ENCODE measurements at places on chromosomes 12 and 14.

GRCh38 chr12:64685050-64685449, 74.2 kb downstream of the GNS start:
- no peak for DNase-seq

DNA sequence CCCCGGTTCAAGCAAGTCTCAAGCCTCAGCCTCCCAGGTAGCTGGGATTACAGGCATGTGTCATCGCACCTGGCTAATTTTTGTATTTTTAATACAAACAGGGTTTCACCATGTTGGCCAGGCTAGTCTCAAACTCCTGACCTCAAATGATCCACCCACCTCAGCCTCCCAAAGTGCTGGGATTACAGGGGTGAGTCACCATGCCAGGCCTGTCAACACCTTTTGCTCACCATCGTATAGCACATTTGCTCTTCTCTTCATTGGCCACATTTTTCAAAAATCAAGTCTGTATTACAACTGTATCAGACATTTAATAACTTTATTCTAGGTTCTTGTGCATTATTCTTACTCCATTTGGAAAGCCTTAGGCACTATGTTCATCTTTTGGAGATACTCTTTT, 50.3 kb downstream of the BCAT1 start:
- DNase-seq, result no peak

GRCh38 chr12:25924491-25925001, 33.9 kb upstream of the RASSF8 start:
- no peak for DNase-seq

DNA sequence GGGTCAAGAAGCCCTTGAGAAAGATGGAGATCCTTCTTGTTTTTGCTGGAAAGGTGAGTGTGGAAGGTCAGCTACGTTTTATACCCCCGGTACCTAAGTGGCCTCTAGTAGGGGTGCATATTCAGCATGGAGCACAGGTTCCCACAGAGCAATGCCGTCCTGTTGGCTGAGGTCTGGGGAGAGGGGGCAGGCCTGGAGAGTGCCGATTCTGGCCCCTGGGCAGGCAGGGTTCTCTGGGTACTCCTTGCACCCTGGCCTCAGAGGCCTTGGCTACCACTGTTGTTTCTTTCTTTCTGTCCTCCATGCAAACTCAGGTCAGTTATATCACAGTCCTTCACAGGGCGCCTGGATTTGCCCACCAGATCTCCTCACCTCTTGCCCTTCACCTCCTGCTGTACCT, 8.5 kb downstream of the RBP5 start:
- no peak for DNase-seq

- no peak for DNase-seq
Measured at GRCh38 chr14:74350211-74350927, 2.1 kb downstream of the VRTN start.

DNA sequence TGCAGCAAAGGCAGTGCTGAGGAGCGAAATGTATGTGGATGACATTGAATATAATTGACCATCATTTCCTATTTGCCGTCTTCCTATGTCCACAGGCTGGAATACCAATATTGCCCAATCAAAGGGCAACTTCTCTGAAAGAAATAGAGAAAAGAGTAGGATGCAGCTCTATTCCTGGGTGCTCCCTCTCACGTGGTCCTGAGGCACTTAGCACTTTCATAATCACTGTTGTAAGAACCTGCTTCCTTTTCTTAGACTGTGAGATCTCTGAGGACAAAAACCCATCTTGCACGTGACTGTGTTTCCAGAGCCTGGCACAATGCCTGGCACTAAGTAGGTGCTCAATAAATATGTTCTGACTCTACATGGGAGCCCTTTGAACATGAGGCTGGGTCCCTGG, 122.7 kb upstream of the CPM start:
- no peak for DNase-seq

GRCh38 chr12:43208627-43209026, 343.4 kb downstream of the ADAMTS20 start:
- DNase-seq, result no peak

DNA sequence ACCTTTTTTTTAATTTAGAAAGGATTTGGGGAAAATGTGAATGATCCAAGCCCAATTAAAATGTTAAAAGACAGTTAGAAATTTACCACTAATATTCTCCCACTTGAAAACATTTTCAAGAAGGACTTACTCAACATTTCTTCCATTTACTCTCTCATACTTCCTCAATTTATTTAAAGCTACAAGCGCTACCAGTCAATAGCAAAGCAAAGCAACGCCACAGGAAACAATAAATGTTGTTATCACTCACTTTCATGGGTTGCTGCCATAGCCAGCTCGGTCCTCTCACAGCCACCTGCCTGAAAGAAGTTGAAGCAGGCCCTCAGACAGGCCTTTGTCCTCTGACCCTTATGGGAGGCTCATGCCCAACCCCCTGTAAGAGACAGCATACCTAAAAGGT, 6.0 kb upstream of the SOS2 start:
- no peak for DNase-seq

DNA sequence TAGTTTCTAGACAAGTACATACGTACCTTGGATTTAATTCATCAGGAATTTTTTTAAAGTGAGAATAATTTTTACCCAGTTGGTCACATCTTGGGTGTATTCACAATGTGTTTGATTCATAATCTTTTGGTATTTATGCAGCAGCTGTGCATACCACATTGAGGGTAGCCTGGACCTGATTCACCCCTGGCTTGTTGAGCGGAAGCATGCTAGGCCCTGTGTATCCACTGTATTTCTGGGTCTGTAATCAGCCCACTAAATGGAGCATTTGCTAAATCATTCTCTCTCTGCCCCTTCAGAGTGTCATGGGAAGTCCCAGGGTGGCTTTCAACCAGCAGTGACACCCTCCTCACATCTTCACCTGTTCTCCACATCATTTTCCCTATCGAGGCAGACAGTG, 203.8 kb upstream of the RGS6 start:
- DNase-seq, result no peak

- DNase-seq, result no peak
Measured at GRCh38 chr14:104643306-104643705, 38.7 kb upstream of the TMEM179 start.

GRCh38 chr12:104056419-104056972, 6.5 kb upstream of the GLT8D2 start:
- no peak for DNase-seq

GRCh38 chr14:24194186-24194872, 912 bp downstream of the TM9SF1 start:
- no peak for DNase-seq

GRCh38 chr14:50060871-50061663, 55.3 kb downstream of the VCPKMT start:
- no peak for DNase-seq

DNA sequence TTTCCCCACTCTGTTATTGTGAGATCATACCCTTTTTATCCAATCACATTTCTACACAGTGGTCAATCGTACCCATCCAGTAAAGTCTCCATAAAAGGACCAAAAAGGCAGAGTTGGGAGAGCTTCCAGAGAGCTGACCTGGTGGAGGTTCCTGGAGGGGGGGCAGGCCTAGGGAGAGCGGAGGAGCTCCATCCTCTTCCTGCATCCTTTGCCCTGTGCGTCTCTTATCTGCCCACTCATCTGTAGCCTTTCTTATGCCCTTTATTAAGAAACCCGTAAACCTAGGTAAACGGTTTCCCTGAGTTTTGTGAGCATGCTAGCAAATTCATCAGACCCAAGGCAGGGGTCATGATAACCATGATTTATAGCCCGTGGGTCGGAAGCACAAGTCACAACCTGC, 26.2 kb downstream of the EVL start:
- DNase-seq, result no peak

DNA sequence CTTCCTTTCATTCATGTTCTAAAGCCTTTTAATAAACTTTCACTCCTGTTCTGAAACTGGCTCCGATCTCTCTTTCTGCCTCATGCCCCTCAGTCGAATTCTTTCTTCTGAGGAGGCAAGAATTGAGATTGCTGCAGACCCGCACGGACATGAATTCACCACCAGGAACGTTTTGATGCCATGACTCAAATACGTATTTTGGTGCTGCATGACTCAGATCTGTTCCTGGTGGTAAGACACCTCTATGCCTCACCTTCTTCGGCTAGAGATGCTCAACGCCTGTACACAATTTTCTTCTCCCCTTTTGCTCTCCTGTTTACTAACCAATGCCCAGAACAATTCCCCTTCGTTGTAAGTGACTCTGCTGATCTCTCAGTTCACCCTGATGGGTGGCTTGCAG, 52.0 kb upstream of the RIMBP2 start:
- DNase-seq, result no peak

DNA sequence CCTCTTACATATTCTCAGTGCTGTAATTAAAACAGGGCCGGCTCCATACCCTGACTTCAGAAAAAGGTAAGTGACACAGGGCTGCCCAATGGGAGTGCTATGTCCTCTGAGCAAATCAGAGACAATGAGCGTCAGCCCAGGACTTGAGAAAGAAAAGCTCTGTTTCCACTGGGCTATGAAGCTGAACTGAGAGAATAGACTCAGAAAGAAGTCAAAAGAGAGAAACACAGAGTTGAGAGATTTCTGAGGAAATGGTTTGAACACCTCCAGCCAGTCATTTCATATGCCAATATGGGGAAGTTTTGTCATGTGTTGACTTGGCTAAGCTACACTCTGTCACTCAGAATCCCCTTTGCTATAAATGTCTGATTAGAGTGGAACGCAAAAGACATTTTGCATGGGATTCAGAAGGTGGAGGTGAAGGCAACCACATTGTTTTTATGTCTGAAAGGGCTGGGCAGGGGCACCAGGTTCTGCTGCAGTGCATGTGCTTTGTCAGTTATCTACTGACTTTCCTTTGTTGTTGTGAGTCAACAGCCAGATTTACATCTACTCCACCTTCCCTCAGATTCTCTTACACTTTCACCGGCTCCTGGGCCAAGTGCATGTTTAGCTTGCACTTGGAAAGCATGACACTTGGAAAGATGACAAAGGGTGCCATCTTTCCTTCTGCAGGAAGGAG, 313.3 kb downstream of the DUSP6 start:
- DNase-seq, result no peak

GRCh38 chr12:106188256-106188655, 49.5 kb upstream of the NUAK1 start:
- no peak for DNase-seq

GRCh38 chr12:120321382-120322202, 6.0 kb downstream of the PLA2G1B start:
- DNase-seq, result no peak

- DNase-seq, result no peak
Measured at GRCh38 chr12:39277416-39277815, 165.5 kb downstream of the KIF21A start.

DNA sequence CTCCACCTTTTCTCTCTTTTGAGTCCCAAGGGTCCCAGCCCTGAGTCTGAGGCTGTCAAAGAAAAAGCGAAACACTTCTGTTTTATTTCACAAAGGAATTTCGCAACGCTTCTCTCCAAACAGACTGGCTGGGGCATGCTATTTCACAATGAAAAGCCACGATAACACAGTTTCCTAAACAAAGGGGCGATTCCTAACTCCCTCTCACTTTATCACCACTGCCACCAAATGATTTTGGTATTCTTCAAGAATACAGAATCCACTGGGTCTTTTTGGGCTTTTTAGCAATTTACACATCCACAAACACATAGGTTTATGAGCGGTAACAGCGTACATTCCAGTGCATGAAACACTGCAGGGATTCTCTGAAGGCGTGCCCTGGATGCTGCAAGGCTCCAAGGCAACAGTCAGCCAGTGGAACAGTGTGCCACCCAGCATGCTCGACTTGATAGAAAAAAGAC, 161.2 kb downstream of the DAD1 start:
- DNase-seq, result no peak

DNA sequence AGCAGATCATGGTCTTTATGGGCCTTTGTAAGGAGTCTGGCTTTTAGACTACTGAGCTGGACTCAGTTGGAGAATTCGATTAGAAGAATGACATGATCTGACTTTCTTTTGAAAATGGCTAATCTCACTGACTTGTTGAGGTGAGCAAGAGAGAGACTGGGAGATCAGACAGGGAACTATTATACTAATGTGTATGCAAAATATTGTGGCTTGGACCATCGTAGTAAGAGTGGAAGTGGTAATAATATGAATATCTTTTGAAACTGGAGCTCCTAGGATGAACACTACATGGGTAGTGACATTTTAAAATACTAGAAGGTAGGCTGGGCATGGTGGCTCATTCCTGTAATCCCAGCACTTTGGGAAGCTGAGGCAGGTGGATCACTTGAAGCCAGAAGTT, 56.2 kb upstream of the CCT2 start:
- DNase-seq, result no peak

DNA sequence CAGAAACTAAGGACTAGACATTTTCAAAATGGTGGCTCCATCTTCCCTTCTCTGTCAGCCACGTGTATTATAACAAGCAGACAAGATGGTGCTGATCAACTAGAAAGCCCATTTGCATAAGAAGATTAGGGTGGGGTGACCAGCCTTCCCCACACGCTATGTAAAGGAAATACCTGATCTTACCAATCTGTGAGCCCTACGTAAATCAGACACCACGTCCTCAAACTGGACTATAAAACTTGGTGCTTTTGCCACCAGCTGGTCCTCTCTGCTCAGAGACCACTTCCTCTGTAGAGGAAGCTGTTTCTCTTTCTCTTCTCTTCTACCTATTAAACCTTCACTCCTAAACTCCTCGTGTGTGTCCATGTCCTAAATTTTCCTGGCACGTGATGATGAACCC, 101.1 kb upstream of the PLEKHG7 start:
- DNase-seq, result no peak

GRCh38 chr12:13135371-13136178, 32.1 kb upstream of the GSG1 start:
- DNase-seq, result no peak

- DNase-seq, result no peak
Measured at GRCh38 chr14:88241810-88242209, 81.3 kb downstream of the KCNK10 start.

DNA sequence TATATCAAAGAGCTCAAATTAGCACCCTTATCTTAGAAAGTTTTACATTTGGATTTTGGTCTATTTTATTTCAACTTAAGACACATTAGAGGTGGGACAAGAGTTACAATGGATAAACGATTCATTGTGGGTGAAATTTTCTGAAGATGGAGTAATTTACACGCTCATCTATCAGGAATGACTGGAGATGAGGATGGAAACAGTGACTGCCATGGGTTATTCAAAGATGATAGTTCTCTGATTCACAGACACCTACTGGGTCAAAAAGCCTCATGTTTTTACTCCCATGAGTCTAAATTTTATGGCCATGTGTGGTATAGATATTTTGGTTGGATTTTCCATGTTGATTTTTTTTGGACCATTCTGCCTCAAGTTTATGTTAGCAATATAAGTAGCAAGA, 22.1 kb downstream of the SAMD4A start:
- DNase-seq, result no peak

DNA sequence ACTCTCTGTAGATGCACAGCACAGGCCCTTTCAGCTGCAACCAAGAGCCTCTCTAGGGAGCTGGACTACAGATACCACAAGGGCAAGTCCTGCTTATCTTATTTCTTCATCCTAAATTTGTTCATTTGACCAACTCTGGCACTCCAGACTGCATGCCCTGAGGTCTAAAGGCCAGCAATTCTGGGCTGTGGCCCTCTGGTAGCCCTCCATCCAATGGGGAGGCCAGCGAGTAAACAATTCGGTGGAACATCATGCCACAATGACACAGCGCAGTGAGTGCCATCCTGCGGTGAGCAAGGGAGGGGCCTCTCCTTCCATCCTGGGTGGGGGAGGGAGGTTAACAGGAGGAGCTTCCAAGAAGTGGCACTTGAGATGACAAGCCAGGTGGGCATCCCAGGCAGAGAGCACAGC, 652 bp upstream of the SELPLG start:
- DNase-seq, result no peak
